Spinal cord (tissue), 10 donors: ENCODE measurements at places on chromosomes 7 and 10. TPM values are rescaled to one million over a fixed set of nuclear protein-coding genes. Genes with fewer than 3 reads are reported as not detected.

The NME8 gene
- not detected for polyA plus RNA-seq

The FBXO24 gene
- polyA plus RNA-seq: 0.95 TPM

The CFAP58 gene
- 0.74 TPM for polyA plus RNA-seq

The PPIA gene
- 1,246 TPM for polyA plus RNA-seq

DNA sequence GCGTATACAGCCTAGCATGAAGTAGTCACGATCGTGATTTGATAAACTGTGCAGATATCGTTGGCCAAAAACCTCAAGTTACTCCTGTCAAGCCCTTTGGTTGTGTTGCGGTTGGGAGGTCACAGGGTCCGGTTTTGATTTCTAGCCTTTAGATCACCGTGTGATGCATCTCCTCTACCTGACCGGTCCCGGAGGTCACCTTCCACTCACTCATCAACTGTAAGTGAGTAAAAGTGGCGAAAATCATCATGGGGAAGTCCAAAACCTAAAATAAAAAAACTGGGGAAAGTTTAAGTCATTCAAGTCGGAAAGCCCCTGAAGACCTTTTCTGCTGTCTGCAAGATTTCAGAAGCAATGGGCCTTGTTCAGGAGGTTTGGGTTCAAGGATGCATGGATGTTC is 62.8 kb downstream of the ADARB2 start:
- no peak for DNase-seq

- DNase-seq: no peak
Observed at GRCh38 chr7:99000904-99001465, 122.7 kb downstream of the TRRAP start.

- DNase-seq: peak; percentile 71
Observed at GRCh38 chr7:150778738-150779301, 21.3 kb downstream of the TMEM176B start.

- no peak for DNase-seq
Observed at GRCh38 chr10:21522631-21523406, 2.7 kb downstream of the SKIDA1 start.

DNA sequence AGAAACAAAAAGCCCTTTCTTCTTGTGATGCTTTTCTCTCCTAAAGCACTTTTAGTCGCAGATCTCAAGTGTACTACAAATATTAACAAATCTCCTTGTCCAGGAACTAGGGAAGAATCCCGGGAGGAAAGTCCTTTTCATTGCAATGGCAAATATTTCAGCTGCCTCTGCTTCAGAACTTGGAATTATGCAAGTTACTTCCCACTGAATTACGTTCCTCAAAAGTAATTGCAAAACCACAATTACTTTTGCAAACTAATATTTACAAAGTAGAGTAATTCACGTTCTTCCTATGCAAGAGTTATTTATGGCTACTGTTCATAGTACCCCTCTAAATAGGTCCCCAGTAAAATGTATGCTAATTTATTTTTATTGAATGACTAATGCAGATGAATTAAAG is 14.5 kb downstream of the PRKCQ start:
- no peak for DNase-seq

GRCh38 chr10:45154502-45154901 is 153.8 kb downstream of the ZNF22 start:
- DNase-seq: no peak

GRCh38 chr10:21814866-21815265 is 188.7 kb downstream of the DNAJC1 start:
- no peak for DNase-seq

DNA sequence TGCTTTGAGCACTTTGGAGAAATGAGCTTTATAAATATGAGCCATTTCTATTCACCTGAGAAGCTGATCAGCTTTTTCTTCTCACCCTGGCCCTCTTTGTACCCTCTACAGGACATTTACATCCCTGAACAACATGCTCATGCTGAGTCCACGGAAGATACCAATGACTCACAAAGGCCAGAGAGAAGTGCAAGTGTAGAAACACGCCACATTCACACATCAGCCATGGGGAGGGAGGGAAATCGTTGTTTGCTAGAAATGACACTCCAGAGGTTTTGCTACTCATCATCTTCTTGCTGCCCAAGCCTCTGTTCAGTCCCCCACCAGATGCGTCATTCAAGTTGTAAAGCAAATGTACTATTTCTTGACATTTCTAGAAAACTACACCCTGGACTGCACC is 2.8 kb upstream of the UCN3 start:
- no peak for DNase-seq

GRCh38 chr7:55258631-55259030 is 106.5 kb upstream of the LANCL2 start:
- DNase-seq: no peak

GRCh38 chr10:118305730-118306129 is 36.4 kb downstream of the FAM204A start:
- DNase-seq: no peak

GRCh38 chr10:132167976-132168375 is 18.8 kb upstream of the DPYSL4 start:
- no peak for DNase-seq

- DNase-seq: no peak
Observed at GRCh38 chr10:23238015-23238414, 45.9 kb downstream of the PTF1A start.

GRCh38 chr10:100816671-100817070 is 71.3 kb downstream of the PAX2 start:
- DNase-seq: no peak

GRCh38 chr10:98467506-98468318 is 21.0 kb upstream of the HPS1 start:
- DNase-seq: peak; percentile 94

DNA sequence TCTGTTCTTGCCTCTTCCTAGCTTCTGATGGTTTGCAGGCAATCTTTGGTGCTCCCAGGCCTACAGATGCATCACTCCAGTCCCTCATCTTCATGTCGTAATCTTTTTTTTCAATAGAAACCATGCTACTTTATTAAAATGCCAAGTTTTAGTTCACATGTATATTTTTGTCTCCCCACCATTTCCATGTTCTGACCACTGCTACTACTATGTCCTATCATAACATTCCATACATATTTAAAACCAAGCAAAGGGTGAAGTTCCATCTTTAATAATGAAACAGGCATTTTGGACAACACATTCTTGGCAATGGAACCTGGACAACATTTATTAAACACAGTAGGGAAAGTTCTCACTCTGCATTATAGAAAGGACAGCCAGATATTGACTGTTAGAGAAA is 58.8 kb downstream of the ZNF518A start:
- no peak for DNase-seq
